ENCODE measurements at places on chromosomes 1 and 21.

GRCh38 chr21:29526545-29526944 is 227.8 kb downstream of the BACH1 start:
- no peak for DNase-seq

DNA sequence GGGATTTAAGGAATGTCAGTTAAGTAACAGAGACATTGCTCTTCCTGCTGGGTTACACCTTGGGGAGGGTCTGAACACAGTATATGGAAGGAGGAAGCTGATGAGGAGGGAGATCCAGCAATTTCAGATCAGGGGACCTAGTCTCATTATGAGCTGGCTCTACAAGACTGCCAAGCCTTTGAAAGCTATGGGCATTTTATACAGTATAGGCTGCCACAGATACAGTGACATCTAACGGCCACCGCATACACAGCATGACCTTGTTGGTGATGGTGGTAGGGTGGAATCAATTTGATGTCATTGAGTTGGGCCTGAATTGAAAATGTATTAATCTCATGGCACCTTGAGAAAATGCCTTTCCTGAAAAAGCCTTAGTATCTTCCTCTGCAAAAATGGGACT is 22.6 kb upstream of the ZP4 start:
- no peak for DNase-seq

- DNase-seq: no peak
Measured at GRCh38 chr1:6447016-6447817, 18.8 kb downstream of the TNFRSF25 start.

- no peak for DNase-seq
Measured at GRCh38 chr1:21262293-21263051, 27.8 kb downstream of the ECE1 start.

DNA sequence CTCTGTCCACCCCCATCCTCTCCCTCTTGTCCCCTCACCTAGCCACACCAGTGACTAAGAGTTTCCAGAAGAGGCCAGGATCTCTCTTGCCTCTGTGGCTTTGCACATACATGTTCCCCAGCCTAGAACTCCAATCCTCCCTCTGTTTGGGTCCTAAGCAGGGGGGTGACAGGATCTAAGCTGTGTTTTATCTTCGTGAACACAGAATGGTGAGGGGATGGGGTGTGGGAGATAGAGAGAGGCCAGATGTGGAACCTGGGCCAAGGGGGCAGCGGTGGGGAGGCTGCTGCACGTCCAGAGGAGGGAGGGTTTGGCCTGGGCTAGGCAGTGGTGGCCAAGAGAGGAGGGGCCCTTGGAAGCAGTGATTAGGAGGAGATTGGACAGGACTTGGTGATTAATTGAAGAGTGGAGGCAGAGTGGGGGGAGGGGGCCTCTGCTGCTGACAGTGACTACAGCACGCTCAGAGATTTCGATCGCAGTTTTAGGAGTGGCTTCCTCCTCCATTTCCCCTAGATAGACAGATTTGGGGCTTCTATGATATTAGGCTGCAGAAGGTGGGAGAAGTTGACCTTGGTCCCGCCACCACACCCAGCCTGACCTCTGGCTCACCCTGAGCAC is 17.1 kb upstream of the ADGRB2 start:
- no peak for DNase-seq

DNA sequence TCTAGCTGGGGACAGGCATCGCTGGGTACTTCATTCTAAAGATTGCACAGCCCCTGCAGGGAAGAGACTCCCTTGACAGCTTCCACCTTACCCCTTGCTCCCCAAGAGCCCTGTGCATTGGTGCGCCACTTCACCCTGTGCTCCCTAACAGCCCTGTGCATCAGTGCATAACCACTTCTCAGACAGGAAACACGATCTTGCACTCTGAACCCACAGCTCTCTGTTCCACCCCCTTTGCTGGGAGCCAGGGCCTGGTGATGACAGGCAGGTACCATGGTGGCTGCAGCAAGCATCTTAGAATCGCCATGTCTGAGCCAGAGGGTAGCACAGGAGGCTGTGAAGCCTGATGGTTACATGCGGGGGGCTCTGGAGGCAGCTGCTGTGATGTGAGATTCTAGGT is 5.0 kb downstream of the ALPL start:
- no peak for DNase-seq

DNA sequence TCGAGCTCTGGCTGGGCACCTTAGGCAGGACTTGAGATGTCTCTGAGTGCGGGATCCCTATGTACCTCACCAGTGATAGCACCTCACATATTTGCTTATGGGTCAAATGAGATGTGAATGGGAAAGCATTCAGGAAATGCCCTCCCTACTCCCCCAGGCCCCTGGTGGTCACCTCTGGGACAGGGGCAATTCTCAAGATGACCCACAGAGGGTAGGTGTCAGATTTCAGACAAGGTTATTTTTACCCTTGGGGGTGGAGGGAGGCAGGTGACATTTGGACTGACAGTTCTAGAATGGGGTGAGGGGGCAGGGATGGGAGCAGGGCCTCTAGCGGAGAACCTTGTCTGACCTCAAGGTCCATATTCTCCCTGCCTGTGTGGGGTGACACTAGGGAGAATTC is 27.1 kb downstream of the ACOT11 start:
- DNase-seq: no peak

DNA sequence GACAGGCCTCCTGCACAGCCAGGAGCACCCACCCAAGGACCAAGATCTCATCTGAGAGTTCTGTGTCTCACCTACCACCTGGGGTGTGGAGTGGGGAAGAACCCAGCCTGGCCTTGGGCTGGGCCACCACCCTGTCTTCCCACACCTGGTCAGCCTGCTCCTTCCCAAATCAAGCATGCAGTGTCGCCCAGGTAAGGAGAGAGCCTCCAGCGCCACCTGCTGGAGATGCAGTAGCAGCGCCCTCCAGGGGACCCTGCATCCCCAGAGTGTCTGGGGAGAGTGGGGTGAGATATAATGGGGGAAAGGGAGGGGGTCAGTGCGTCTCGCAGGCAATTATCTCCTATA is 32.3 kb downstream of the KIAA2013 start:
- DNase-seq: no peak

- no peak for DNase-seq
Measured at GRCh38 chr21:42061195-42061985, 9.7 kb upstream of the UMODL1 start.

GRCh38 chr1:183209533-183210158 is 23.6 kb downstream of the LAMC2 start:
- no peak for DNase-seq

- no peak for DNase-seq
Measured at GRCh38 chr1:40965531-40965930, 14.0 kb upstream of the CTPS1 start.

GRCh38 chr1:244896550-244896949 is 32.2 kb upstream of the HNRNPU start:
- DNase-seq: no peak

DNA sequence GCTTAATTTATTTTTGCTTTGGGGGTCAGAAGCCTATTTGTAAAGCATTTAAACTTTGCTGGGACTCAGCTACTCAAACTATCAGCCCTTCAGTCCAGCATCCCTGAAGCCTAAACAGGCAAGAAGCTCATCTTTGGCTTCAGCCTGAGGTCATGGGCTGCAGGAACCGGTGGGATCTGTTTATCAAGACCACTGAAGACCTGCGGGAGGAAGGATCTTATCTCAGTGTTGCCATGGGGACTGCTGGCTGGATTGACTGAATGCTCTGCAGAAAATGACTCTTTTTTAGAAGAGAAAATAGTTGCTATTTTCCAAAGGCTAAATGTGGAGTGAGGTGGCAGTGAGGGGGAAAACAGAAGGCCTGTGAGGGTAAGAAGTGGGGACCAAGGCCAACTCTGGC is 20.6 kb upstream of the ATP1B1 start:
- DNase-seq: no peak

- peak; percentile 45 for DNase-seq
Measured at GRCh38 chr1:28775121-28775942, 36.6 kb upstream of the OPRD1 start.

DNA sequence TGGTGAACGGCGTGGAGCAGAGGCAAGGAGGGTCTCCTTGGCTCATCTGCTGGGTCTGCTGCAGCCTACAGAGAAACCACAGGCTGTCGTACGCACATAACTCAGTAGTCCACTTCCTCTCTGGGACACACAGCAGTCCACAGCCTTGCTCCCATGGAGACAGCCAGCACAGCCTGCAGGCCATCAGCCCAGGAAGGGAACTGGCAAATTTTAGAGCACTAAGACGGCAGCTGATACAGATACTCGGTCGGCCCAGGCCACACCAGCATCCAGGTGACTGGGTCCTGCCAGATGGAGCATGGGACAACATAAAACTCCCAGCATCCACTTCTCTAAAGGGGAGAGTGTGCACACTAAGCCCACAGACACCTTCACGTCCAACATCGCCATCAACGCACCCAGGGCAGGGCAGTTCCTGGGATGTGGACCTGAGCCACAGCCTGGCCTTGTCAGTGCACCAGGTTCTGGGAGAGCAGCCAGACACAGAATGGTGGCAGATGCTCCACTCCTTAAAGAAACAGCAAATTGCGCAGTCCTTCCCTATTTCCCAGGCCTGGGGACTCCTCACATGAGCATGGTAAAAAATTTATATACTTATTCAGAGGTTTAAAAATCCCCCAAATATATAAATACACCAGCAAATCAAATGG is 247.1 kb upstream of the RAB4A start:
- DNase-seq: no peak

GRCh38 chr1:172969611-172970010 is 81.1 kb downstream of the TNFSF18 start:
- no peak for DNase-seq

DNA sequence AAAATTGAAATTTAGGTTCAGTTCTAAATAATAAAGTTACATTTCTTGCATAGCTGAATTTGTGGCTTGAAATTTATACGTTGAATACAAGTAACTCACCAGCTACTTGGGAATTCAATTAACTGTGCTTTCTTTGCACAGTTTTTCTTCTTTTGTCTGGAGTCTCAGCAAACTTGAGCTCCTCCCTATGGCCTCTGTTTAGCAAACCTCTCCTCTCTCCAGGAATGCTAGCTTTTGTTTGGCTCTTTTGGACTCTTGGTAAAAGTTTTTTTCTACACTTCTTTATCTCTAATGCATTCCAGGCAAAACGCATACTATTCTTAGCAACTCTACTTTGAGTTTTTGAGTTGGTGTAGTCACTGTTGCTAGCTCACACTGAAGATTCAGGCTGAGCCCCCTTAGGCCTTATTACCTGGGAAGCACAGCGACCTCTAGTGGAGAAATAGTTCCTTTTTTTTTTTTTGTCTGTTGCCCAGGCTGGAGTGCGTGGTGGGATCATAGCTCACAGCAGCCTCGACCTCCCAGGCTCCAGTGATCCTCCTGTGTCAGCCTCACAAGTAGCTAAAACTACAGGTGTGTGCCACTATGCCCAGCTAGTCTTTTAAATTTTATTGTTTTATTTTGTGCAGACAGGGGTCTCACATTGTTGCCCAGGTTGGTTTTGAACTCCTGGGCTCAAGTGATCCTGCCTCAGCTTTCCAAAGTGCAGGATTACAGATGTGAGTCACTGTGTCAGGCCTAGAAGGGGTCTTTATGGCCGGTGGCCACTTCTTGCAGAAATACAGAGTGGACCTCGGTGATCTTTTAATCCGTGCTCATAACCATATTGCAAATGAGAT is 61.7 kb downstream of the CASQ2 start:
- DNase-seq: no peak

GRCh38 chr1:193593147-193593885 is 406.9 kb upstream of the B3GALT2 start:
- DNase-seq: no peak

- no peak for DNase-seq
Measured at GRCh38 chr1:117562581-117563491, 43.0 kb upstream of the TENT5C start.

DNA sequence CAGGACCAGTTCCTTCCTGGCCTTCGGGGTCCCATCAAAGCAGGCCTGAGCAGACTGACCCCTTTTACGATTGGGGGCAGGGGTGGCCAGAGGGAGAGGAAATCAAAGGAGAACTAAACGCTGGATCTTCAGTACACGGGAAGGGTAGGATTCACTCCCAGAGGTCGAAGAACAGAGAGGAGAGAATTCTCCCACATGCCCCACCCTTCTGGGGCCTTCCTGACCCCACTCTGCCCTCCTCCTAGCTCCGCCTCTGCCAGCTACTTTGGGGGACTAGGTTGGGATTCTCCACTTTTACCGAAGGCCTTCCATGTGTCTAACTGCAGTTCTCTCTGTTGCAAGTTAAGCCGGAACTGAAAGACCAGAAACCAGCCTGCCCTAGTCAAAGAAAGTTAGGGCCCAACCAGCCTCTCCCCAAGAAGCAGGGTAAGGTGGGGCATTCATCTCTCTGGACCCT is 654 bp upstream of the ARHGEF2 start:
- DNase-seq: no peak

DNA sequence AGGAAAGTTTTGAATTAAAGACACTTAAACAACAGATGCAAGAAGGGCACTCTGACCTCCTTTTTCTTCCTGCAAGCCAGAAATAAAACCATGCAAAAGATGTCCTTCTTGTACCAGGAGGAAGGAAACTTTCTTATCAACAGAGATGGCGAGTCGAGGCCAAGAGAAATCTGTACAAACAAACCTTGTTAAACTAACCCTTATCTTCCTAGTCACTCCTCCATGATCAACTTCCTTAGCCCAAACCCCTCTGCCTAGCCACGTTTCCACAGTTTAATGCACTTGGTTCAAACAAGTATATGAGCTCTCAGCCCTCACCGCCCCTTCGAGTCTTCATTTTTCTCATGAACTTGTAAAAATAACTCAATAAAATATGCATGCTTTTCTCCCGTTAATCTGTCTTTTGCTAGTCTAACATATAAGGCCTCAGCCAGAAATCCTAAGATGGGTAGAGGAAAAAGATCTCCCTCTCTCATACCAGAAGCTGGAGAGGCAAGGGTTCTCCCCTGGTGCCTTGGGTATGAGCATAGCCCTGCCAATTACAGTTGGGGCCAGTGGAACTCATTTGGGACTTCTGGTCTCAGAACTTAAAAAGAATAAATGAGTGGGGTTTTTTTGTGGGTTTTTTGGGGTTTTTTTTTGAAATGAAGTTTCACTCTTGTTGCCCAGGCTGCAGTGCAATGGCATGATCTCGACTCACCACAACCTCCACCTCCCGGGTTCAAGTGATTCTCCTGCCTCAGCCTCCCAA is 141.7 kb upstream of the SOD1 start:
- DNase-seq: no peak

GRCh38 chr1:116130356-116130755 is 19.2 kb downstream of the MAB21L3 start:
- no peak for DNase-seq

GRCh38 chr1:119988306-119989062 is 81.0 kb downstream of the NOTCH2 start:
- DNase-seq: no peak

DNA sequence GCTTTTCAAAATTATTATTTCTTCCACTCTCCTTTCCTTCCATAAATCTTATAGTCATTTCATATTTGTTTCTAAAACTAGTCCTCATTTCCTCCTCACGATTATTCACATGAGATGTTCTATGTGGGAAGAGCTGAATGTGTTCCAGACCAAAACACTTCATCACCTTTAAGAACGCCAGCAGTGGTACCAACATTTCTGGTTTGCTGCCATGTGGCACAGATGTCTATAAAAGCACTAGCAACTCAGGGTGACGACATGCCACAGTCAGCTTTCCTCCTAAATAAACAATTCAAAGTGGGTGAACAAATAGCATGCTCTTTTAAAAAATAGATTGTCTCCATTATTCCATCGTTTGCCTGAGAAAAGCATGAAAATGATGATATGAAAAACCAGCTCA is 1217.8 kb upstream of the ADGRL2 start:
- no peak for DNase-seq
